Stimulated activated CD4-positive, alpha-beta T cell treated with anti-CD3 and anti-CD28 coated beads, Interleukin-12 subunit alpha, Interleukin-12 subunit beta, amount 100 ng/mL, for 24 hours (primary cell): ENCODE measurements at places on chromosomes 7 and 10.

- no peak for DNase-seq
Measured at GRCh38 chr10:43227911-43228782, 38.7 kb downstream of the RASGEF1A start.

GRCh38 chr10:11479300-11479699 lies 132.2 kb downstream of the USP6NL start:
- DNase-seq, result no peak

- DNase-seq, result peak; percentile 48
Measured at GRCh38 chr7:36291387-36292316, 98.0 kb upstream of the ANLN start.

GRCh38 chr10:44552726-44553125 lies 167.8 kb upstream of the CXCL12 start:
- DNase-seq, result no peak

GRCh38 chr7:3463696-3464095 lies 162.6 kb downstream of the SDK1 start:
- DNase-seq, result no peak

DNA sequence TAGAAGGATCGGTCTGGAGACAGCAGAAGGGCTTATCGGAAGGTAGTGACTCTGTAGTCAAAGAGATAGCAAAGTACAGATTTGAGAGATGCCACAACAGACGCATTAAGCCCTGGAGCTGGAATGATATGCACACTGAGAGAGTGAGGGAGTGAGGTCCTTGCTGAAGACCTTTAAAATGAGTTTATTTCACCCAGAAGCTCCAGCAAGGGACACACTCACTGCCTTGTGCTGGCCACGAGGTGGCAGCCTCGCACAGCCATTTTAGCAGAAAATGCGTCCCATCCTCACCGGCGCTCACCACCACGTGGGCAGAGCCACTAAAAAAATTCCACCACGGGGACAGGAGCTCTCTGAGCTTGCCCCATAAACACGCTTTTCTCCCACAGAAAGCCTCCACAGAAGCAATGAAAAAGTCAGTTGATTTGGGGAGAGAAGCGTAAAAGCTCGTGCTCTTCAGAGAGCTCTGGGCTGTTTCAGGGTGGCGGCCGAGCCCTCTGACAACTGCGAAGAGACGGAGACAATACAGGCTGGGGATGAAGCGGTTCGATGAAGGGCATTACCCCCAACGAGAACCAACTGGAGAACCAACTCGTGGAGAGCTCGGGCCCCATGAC lies 163.0 kb upstream of the KLF14 start:
- peak; percentile 65 for DNase-seq
